ENCODE measurements at places on chromosomes 16 and 17. TPM values are rescaled to one million over a fixed set of nuclear protein-coding genes. Genes with fewer than 3 reads are reported as not detected.

CCL4L2 gene
- 0.56 TPM for total RNA-seq

KRT40 gene
- not detected for total RNA-seq

SCIMP gene
- not detected for total RNA-seq

MYADML2 gene
- not detected for total RNA-seq

CLEC10A gene
- 0.24 TPM for total RNA-seq

AKAP10 gene
- 13.0 TPM for total RNA-seq

CLEC3A gene
- total RNA-seq = not detected

HOXB6 gene
- not detected for total RNA-seq
